ENCODE measurements at places on chromosomes 11 and 22.

DNA sequence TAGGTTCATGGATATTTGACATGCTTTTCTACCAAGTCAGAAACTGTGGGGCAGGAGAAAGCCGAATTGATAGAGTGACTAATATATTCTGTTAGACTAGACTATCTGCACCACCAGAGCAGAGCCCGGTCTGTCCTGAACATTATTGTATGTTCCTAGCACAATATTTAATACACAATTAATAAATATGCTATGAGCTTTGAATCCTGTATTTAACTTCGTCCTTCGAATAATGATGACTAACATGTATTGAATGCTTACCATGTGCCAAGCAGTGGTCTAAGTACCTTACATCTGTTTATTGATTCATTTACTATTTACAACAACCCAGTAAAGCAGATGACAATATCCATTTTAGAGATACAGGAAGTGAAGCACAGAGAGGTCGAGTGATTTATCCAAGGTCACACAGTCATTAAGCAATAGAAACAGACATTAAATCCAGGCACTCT lies 44.8 kb upstream of the ANO3 start:
- no peak for DNase-seq

- DNase-seq, result no peak
Observed at GRCh38 chr11:35825386-35825785, 118.5 kb upstream of the LDLRAD3 start.

DNA sequence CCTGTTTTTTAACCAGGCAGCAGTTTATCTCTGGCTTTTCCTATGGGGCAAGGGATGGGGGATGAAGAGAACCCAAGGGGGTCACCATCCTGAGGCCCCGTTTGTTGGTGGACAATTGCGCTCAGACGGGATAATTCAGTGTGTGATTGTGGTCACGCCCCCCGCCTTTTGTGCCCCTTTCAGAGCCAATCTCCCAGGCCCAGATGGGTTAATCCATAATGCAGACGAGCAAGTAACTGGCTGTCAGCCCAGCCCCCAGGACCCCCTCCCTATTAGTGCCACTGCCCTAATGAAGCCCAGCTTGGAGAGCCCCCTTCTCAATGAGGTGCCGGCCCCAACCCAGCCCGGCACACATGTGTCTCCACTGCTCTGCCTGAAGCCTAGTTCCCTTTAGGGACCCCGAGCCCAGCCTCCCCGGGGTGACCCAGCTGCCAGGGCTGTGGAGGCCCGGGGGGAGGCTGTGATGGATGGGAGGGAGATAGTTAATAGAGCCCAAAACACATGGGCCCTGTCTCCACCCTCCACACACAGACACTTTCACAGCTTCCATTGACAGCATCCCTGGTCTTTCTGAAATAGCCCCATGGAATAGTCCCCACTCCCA lies 19.1 kb upstream of the ROBO3 start:
- no peak for DNase-seq

GRCh38 chr11:92500453-92500852 lies 275.8 kb downstream of the FAT3 start:
- no peak for DNase-seq

DNA sequence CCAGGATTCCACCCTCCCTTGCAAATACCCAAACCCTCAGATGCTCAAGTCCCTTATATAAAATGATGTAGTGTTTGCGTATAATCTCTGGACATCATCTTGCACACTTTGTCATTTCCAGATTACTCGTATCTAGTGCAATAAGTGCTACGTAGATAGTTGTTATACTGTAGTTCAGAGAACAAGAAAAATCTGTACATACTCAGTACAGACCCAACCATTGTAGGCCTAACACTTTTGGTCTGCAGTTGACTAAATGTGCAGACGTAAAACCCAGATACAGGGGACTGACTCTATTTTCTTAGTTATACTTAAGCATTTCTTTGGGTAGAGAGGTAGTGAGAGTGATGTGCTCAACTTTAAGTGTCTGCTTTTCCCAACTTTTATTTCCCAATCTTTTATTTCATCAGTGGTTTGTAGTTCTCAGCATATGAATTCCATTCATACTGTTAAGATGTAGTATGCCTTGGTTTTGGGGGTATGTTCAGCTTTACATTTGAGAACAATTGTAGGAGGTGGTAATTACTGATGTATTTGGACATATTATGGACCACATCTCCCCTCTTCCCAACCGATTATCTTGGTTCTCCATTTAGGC lies 43.9 kb downstream of the DDX6 start:
- no peak for DNase-seq

GRCh38 chr22:17838180-17838865 lies 64.1 kb upstream of the BID start:
- no peak for DNase-seq

GRCh38 chr22:19291580-19292457 lies at the start of gene CLTCL1:
Gene CLTCL1 (minus strand): TSS chr22:19291719. CDS start chr22:19291641, 78 bp downstream.
- peak; percentile 91 for DNase-seq

- DNase-seq, result no peak
Observed at GRCh38 chr11:8917157-8917825, 6.3 kb downstream of the AKIP1 start.

GRCh38 chr11:30573951-30574350 lies 12.2 kb downstream of the MPPED2 start:
- no peak for DNase-seq

GRCh38 chr11:105130189-105130813 lies 9.3 kb downstream of the CARD18 start:
- DNase-seq, result no peak

GRCh38 chr11:44556735-44557409 lies 8.6 kb upstream of the CD82 start:
- DNase-seq, result peak; percentile 81

DNA sequence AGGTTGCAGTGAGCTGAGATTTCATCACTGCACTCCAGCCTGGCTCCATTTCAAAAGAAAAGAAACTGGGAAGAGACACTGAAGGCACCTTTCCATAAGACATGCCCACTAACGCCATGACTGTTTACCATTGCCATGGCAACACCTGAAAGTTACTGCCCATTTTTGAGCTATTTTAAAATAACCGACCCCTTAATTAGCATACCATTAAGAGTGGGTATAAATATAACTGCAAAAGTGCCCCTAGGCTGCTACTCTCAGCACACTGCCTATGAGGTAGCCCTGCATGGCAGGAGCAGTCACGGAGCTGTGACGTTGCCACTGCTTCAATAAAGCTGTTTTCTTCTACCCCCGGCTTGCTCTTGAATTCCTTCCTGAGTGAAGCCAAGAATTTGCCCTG lies 9.9 kb upstream of the RNASEH2C start:
- no peak for DNase-seq

DNA sequence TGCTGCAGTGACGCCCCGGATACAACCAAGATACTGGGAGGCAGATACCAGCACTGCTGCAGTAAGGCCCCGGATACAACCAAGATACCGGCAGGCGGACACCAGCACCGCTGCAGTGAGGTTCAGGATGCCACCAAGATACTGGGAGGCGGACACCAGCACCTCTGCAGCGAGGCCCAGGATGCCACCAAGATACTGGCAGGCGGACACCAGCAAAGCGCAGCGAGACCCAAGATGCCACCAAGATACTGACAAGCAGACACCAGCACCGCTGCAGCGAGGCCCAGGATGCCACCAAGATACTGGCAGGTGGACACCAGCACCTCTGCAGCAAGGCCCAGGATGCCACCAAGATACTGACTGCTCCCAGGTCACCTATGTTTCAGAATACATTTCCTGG lies 225.2 kb downstream of the BRD1 start:
- no peak for DNase-seq

DNA sequence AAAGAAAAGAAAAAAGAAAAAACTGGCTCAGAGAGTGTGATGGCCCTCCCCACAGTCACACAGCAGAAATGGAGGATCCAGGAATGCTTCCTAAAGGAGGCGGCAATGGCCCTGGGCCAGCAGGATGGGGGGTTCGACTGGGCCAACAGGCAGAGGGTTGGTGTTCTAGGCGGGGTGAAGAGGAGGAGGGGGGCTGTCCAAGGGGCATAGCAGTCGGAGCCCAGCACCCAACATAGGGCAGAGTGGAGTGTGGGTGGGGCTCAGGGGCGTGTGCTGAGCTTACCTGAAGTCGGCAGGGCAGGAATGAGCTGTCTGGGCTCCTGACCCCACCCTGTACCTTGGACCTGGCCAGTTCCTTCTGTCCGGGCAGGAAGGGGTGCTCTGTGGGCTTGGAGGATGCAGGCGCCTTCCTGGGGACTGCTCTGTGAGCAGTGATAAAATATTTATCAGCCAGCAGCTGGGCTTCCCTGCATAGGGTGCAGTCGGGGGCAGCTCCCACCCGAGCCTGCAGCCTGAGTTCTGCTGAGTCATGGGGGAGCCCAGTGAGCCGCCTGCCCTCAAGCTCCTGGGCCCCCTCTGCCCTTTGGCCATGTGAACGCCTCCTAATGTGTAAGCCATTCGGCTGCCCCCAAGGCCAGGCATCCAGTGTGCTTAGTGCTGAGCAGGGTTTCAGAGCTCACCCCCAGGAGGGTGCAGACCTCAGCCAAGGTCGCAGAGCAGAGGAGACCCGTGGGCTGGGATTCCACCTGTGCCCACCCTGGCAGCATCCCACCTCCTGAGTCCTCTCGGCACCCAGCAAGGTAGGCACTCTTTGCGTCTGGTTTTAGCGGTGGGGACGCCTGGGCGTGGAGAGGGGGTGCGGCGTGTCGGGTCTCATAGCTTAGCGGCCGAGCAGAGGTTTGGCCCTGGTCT lies 25.3 kb upstream of the PRR5 start:
- DNase-seq, result no peak

DNA sequence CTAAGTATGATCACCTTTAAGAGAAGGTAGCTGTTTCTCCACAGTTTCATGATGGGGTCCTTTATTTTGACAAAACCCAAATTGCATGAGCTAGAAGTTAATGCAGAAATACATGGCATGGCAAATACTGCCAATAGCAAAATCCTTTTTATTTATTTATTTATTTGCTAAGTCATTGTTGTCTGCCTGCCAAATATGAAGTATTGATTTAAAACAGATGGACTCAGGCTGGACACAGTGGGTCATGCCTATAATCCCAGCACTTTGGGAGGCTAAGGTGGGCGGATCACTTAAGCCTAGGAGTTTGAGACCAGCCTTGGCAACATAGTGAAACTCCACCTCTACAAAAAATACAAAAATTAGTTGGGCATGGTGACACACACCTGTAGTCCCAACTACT lies 52.4 kb downstream of the LARGE2 start:
- DNase-seq, result no peak

GRCh38 chr11:72668629-72669347 lies 5.4 kb downstream of the PDE2A start:
- no peak for DNase-seq

DNA sequence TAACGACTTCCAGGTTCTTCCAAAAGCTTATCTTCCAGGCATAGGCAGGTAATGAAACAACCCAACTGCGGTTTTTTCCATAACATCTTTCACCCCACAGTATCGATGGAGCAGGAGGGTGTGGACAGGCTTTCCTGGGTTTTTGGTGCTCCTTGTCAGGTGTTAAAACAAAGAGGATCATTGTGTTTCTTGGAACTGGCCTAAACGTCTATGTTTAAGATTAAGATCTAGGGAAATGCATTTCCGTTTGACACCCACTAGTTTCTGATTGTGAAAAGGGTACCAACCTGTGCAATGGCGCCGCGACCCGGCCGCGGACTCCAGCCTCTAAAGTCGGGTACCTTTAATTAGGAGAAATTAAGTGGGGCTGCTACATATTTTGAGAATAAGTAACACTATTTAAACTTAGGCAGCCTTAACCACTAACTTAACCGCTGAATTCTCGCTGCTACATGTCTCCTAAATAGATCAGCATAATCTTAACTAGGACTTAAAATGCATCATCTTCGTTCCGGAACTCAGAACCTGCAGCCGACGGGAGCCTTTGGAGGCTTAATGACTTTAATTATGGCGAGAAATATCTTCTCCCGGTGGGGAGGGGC lies 31.5 kb downstream of the C22orf31 start:
- DNase-seq, result no peak

DNA sequence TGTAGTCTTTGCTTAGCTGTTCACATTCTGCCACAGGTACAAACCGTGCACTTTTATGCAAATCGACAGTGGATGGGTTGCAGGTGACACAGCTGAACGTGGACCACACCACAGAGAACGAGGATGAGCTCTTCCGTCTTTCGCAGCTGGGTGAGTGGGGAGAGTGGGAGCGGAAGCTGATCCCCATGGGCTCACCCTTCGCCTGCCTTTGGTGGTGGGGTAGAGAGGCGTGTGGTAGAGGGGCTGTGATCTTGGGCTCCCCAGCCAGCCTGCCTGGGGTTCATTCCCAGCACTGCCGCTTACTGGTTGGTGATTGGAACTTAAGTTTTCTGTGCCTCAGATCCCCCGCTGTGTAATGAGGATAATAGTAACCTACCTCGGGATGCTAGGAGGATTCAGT lies 19.1 kb downstream of the TAB1 start:
- DNase-seq, result no peak

GRCh38 chr11:35352077-35352888 lies 67.1 kb downstream of the SLC1A2 start:
- peak; percentile 50 for DNase-seq

GRCh38 chr11:78344676-78345075 lies 72.9 kb downstream of the GAB2 start:
- DNase-seq, result no peak

DNA sequence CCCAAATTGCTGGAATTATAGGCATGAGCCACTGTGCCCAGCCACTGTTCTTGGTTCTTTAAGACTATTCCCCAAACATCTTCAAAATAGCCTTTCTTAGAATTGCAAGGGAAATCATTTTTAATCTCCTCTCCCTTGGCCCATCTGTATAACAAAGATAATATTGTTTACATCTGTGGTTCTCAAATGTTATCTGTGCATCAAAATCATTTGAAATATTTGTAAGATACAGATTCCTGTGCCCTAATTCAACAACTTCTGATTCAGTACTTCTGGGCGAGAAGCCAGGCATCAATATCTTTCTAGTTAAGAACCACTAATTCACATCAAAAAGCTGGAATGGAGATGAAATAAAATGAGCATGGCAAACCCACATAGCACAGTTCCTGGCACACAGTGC lies 83.0 kb downstream of the TMPRSS5 start:
- no peak for DNase-seq

DNA sequence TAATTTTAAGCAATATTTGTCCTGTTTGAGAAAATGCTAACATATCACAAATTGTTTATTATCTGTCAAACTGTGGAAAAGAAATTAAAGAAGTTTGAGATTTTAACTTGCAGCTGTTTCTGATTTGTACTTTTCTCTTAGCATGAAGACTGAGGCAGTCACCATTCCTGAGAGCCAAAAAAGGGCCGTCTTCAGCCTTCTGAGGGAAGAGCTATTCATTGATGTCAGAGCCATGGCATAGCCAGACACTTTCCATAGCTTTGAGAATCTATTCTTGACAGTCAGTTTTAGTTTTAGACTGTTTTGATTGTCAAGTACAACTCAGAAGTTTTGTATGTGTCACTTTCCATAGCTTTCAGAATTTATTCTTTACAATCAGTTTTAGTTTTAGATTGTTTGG lies 32.1 kb downstream of the YAP1 start:
- no peak for DNase-seq

GRCh38 chr11:65116370-65117205 lies 913 bp downstream of the ZNHIT2 start:
- DNase-seq, result no peak

- no peak for DNase-seq
Observed at GRCh38 chr11:20964985-20965384, 295.6 kb downstream of the NELL1 start.

GRCh38 chr11:70470127-70470526 lies 71.8 kb downstream of the CTTN start:
- DNase-seq, result no peak

GRCh38 chr11:126318574-126319373 lies 14.9 kb downstream of the DCPS start:
- peak; percentile 43 for DNase-seq

GRCh38 chr11:82533628-82534327 lies 199.9 kb downstream of the FAM181B start:
- DNase-seq, result no peak

All from Right ventricle myocardium superior (tissue), 1 donor.